Activated naive CD4-positive, alpha-beta T cell (primary cell): ENCODE measurements at places on chromosomes 1 and 21.

DNA sequence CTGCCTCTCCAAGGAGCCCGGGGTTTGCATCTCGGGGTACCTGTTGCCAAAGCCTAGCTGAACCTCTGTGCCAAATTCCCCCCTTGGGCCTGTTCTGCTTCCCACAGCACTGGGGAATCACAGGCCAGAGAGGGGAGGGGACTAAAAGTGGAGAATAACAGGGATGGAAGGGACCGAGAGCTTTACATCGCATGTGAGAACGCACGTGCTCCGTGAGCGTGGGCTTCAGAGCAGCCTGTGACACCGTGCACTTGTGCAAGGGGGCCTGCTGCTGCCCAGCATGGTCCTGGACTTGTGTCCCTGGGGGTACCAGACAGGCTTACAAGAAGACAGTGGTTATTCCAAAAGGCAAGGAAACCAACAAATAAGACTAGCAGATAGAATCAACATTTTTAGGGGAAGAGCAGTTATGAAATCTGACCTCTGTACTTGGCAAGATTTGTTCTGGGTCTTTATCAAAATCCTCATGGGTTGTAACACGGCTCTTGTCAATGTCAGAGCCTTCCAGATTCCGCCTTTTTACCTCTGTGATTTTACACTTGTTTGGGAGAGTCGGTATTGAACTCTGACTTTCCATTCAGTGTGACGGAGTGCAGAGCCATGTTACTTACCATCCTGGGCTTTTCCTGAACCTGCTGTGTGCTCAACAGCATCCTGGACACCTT lies 36.2 kb upstream of the TNFRSF1B start:
- DNase-seq, result no peak

- no peak for DNase-seq
Measured at GRCh38 chr21:36396971-36397370, 11.8 kb downstream of the CHAF1B start.

DNA sequence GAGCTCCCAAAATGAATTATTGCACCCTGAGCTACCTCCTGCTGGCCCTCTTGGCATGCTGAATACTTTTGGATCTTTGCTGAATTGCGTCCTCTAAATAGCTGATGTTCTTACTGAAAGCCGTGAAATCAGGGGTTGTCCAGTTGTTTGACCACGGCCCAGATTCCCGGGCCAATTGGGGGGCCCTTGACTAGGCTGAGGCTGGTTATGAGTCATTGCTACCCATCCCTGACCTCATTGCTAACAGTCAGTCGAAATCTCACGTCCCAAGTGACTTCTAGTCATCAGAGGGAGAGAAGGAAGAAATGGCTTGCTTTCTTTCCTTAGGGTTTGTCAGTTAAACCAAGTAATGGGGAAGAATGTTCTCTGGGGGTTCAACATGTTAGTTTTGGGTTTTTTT lies 37.4 kb downstream of the SMYD2 start:
- DNase-seq, result no peak

DNA sequence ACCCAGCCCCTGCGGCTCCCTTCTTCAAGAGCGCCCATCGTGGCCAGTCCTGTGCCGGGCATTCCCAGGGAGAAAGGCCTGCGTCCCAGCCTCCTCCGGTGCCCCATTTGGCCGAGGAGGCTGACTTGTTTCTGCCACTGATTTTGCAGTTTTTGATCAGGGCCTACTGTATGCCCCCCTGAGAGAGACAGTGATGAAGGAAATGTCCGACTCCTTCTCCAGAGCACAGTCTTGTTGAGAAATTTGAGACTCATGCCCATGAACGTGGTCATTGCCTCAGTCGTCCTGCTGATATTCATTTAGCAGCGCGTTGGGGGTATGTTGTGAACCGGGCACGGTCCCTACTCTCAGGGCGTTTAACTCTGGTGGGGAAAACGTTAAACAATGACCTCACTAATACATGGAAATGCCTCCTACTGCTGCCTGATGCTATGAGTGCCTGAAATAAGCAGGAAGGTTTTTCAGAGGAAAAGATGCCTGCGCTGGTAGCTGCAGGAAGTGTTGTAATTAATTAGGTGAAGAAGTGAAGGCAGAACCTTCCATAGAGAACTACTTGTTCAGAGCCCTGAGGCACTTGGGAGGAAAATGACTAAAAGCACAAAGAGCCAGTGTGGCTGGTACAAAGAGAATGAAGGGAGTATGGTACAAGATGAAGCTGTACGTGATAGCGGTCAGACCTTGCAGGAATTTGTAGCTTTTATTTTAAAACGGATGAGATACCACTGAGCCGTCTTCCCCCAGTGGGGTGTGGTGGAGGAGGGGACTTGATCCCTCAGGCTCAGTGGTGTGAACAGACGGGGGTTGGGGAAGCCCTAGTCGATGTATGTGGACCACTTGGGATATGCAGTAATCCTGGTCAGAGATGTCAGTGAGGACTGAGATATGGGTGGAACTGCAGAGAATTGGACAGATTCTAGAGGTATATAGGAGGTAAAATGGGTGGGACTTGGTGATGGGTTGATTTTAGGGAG lies 730 bp downstream of the ZCCHC17 start:
- DNase-seq, result no peak

- DNase-seq, result no peak
Measured at GRCh38 chr1:3444298-3444697, 10.2 kb upstream of the ARHGEF16 start.

GRCh38 chr1:11280719-11281376 lies 7.8 kb downstream of the UBIAD1 start:
- no peak for DNase-seq

- DNase-seq, result no peak
Measured at GRCh38 chr21:39774227-39774626, 29.2 kb downstream of the IGSF5 start.

- DNase-seq, result no peak
Measured at GRCh38 chr1:185564816-185565215, 169.4 kb upstream of the HMCN1 start.

GRCh38 chr1:67241200-67241746 lies 66.4 kb upstream of the IL12RB2 start:
- DNase-seq, result no peak

GRCh38 chr1:118335331-118335732 lies 150.3 kb upstream of the SPAG17 start:
- no peak for DNase-seq

DNA sequence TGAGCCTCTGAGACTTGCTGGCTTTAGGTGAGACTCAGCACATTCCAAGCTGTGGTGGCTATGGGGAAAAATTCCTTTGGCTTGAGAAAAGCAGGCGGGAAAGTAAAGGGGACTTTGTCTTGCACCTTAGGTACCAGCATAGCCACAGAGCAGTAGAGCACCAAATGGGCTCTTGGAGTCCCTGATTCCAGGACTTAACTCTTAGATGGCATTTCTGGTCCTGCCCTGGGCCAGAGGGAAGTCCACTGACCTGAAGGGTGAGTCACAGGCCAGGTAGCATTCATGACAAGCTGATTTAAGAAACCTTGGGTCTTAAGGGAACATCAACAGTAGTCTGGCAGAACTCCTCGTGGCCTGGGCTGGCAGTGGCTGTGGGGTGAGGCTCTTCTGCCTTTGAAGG lies 344.7 kb downstream of the DUSP10 start:
- DNase-seq, result no peak

GRCh38 chr1:183652107-183652506 lies 1.0 kb downstream of the APOBEC4 start:
- no peak for DNase-seq

DNA sequence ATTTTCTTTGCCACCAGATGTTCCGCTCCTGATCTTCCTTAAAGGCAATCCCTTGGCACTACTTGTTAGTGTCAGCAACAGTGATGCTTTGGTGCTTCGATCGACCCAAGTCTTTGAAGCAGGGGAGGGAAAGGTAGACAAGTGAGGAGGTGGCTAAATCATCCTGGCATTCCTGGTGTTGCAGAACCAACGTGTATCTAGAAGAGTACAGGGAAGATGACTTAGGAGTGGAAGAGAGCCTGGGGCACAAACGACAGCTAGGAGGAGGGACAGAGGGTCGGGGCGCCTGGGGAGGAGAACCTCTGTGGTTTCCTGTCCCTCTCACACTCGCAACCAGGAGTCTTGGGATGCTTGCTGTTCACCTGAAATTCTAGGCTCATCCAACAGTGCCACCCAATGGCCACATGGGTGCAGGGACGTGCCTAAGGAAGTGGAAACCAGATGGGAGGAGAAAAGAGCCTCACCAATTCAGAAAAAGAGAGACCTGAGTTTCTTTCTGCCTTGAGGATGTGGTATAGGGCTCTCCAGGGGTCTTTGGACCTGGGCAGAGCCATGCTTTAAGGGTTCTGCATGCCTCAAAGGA lies 9.5 kb upstream of the KCNA2 start:
- no peak for DNase-seq

DNA sequence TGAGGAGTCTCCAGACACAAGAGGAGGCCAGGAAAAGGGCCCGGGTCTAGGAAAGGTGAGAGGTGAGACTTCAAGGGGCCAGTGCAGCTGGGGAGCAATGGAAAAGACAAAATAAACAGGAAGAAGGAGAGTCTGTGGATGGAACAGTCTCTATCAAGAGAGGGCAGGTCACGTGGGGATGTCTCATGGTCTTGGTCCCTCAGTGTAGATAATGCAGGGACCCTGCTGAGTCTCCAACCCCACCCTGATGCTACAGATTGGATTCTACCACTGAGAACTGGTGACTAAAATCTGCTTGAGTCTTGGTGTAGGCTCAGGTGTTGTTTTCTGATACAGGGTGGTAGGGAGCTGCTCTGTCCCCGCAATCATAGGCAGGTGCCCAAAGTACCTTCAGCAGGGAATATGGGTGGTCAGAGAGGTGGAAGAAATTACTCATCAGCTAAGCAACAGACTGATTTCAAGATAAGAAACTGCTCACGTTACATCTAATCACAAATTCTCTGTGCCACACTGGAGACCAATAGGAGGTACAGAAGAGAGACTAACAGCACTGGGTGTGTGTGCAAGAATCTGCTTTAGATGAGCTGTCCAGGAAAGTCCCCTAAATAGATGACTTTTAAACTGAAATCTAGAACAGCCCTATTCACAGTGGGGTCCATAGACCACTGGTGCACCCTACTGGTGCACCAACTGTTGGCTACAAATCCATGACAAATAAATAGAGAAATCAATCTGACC lies 101.5 kb upstream of the TLR5 start:
- DNase-seq, result no peak

DNA sequence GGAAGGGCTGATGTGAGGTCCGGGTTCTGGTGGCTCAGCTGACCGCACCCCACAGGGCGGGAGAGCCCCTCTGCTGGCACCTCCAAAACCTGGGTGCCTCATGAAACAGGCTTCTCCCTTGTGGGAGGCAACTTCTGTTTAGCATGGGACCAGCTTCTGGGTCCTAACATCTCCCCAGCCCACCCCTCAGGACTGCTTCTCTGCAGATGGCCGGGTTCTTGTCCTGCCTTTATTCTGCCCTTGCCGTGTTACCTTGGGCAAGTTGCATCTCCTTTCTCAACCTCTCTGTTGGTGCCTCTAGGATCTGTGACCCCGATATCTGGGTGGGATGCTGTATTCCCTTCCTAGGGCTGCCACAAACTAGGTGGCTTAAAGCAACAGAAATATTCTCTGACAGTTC lies 15.0 kb upstream of the TTC22 start:
- no peak for DNase-seq

GRCh38 chr1:210440081-210440480 lies 111.4 kb downstream of the HHAT start:
- no peak for DNase-seq

DNA sequence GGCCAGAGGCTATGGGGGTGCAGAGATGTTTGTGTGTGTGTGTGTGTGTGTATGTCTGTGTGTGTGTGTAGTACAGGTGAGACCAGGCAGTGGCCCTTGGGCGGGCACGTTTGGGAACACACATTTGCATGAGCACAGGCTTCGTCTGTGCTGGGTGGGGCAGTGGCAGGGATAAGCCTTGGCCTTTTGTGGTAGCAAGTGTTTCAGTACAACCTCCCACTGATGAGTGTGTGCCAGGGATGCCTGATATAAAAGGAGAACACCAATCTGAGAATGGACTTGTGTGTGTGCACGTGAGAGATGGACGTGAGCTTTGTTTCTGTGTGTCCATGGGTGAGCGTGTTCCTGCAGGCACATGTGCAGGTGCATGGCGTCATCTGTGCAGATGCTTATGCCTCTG lies 3.0 kb downstream of the NTRK1 start:
- DNase-seq, result no peak

GRCh38 chr1:12140016-12140415 lies 26.8 kb upstream of the TNFRSF1B start:
- no peak for DNase-seq

DNA sequence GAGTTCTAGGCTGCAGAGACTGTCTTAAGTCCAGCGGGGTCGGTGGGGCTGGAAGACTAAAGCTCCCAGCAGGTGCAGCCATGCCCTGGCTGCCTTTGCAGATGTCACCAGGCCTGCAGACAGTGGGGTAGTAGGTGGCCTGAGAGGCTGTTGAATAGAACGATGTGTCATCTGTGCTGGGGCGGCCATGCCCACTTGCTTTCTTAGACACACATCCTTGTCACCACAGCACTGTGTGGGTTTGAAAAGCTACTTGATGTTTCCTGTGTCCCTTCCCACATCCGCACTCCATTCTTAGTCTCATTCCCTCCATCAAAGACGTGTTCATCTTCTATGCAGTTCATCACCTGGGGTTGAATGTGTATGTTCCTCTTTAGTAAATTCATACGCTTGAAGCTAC lies 184.5 kb upstream of the TMEM51 start:
- DNase-seq, result no peak

DNA sequence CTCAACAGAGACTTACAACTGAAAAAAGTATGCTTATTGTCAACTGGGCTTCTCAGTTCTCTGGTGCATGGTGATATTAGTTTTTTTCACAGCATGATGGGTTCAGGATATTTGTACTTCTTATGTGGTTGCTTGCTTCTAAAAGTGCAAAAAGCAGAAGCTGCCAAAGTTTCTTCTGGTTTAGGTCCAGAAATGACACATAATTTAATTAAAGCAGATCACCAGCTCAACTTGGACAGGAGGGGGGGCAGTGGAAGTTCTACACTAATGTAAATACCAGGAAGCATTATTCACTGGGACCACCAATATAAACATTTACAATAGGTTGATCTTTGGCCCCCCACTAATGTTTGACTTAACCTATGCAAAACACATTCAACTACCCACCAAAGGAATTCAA lies 354.8 kb upstream of the BRINP3 start:
- no peak for DNase-seq

DNA sequence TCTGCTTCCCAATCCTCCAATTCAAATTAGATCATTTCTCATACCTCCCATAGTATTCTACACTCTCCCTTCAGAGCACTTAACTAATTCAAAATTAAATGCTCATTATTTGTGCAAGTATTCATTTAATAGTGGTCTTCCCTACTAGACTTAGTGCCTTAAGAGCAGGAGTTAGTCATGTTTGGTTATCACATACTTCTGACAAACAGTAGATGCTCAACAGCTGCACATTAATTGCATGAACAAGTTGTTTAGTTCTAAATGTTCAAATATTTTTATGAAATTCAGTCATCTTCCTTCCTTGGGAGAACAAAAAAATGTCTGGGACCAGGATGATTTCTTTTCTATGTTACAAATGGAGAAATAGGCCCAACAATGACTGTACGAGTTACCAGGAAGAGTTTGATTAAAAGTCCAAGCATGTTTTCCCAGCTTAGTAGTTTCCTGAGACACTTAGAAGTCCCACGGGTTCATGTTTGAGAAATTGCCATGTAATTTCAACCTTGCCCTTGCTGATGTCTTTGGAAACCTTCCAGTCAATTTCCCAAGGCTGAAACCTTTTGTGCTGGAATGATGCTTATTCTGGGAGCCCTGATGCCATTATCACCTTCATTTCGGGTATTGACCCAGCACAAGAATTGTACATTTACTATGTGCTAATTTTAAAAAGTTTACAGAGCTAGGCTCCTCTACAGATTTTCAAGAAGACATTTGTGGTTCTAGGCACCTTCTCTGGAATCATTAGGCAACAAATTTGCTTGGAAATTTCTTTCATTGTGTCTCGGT lies 437.9 kb upstream of the PLXNA2 start:
- DNase-seq, result no peak
